NCI-H226 (cell line): ENCODE measurements at places on chromosomes 1 and 21.

- DNase-seq = no peak
Observed at GRCh38 chr1:29342351-29342750, 106.0 kb downstream of the PTPRU start.

DNA sequence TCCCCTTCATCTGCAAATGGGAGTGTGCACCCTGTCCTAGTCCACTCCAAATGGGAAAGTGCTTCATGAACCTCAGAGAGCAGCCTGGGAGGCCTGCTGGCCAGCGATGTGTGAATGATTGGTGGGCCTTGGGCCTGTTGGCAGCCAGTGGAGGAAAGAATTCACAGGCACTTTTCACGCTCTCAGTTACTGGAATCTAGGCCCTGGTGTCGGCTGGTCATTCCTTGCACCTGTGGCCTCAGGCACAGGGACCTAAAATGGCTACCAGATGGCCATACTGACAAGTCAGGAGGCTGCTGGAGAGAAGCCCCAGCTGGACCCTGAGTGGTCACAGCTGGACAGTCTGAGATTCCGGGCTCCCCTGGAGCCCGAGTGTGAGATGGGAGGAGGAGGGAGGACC is 18.4 kb upstream of the EDN2 start:
- no peak for DNase-seq

GRCh38 chr1:221630236-221630635 is 111.7 kb downstream of the DUSP10 start:
- no peak for DNase-seq

- no peak for DNase-seq
Observed at GRCh38 chr1:153978274-153978909, 918 bp upstream of the JTB start.

GRCh38 chr1:152667648-152668047 is 4.5 kb downstream of the LCE2D start:
- no peak for DNase-seq

DNA sequence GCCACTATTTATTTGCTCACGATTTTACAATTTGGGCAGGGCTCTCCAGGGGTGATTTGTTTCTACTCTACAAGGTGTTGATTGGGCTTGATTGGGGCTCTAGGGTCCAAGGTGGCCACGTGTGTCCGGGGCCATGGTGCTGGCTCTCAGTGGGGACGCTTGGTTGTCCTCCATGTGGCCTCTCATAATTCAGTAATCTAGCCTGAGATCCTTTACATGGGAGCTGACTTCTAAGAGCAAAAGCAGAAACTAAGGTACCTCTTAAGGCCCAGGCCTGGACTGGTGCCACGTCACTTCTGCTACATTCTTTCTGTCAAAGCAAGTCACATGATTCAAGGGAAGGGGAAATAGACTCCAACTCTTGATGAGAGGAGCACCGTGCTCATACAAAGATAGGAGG is 8.1 kb upstream of the PSRC1 start:
- DNase-seq = no peak

- DNase-seq = no peak
Observed at GRCh38 chr1:73821520-73821919, 376.5 kb downstream of the LRRIQ3 start.

GRCh38 chr1:116497656-116498055 is 73.2 kb downstream of the CD58 start:
- DNase-seq = no peak

DNA sequence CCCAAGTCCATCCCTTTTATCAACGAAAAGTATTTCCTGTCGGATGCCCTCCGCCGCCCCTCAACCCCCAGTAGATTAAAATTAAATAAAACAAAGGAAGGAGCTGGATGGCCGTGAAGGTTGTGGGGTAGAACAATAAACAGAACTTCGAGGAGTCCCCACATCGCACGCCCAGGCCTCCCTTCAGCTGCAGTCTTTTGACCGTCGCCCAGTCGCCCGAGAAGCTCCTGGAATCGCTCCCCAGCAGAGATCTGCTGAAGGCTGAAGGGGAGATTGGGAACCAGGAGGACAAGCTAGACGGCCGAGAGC is 905 bp downstream of the BARHL2 start:
- no peak for DNase-seq

GRCh38 chr1:193806079-193807048 is 620.0 kb upstream of the B3GALT2 start:
- no peak for DNase-seq

DNA sequence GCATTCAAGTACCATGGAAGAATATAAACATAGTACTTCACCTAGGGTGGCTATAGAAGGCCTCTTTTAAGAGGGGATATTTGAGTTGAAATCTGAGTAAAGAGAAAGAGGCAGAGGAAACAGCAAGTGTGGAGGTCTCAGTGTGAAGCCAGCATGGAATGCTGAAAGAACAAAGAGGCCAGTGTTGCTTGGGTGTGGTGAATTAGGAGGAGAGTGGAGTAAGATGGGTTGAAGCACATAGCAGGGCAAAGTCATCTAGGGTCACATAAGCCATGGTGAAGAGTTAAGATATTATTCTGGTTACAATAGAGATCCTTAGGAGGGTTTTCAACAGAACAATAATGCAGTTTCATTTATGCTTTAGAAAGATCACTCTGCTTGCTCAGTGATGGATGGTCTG is 37.5 kb downstream of the C1orf141 start:
- no peak for DNase-seq

DNA sequence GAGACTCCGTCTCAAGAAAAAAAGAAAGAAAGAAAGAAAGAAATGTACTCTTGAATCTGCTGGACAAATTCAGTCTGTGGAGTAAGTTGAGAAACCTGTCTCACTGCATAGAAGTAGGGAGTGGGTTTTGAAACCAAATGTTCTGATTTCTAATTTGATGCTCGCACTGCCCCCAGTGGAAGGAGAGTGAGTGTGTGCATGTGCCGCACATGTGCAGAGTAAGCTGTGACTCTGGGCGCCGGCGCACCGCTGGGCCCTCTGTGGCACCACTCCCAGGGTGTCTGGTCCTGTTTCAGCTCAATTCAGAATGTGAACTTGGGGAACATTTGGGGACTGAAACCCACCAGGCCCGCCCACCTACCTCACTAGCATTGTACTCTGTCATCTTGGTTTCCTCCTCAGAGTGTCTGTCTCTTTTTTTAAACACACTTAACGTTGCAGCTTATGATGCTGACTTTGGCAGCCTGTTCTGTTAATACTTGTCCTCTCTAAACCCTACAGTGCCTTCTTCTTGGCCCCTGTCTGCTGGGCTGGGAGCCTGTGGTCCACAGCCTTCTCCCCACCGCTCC is 104.6 kb downstream of the CACNA1E start:
- no peak for DNase-seq

DNA sequence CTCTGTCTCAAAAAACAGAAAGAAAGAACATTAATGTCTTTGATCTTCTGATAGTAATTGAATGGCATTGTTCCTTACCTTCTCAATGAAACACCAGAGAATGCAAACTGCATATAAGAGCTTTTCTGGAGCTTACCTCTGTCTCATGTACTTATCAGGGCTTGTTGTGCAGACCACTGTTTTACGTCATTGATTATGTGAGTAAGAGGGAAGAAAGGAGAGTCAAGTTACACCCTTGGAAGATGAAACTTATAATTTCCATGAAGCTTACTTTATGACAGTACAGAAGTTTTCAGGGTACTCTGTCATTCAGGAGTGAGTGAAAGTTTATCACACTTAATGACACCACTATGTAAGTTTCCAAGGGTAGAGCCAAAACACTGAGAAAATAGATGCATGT is 49.0 kb upstream of the MAB21L3 start:
- DNase-seq = no peak

DNA sequence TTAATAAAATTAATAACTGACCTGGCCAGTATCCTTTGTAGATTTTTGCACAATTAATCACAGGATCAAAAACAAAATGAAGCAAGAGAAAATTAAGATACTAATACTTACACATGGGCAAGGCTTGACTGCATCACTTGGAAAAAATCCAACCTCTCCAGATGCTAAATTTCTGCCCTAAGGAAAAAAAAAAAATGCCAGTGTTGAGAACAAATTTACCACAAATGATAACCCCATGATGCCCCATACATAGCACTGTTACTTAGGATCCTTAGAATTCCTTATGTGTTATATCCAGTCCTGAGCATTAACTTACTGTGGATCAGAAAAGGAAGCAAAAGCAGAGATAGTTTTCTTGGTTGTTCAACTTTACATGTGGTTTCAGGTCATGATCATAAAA is 347.5 kb downstream of the VAV3 start:
- DNase-seq = peak; percentile 72

- DNase-seq = no peak
Observed at GRCh38 chr1:163130225-163130856, 61.2 kb downstream of the RGS4 start.

DNA sequence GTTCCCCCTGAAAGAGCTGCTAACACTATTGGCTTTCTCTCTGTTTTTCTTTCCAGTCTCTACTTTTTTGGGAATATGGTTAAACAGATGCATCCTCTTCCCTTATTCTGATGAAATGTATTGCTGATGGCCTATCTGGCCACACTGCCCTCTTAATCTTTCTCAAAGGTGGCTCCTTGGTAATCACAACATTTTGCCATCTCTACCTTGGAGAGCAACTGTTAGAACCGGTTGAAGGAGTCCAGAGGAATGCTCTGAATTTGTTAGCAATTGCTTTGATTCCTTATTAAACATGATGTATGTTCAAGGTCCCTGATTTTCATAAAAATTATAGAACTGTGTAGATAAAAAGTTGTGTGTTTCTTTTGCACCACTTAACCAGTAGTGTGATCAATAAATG is 50.1 kb upstream of the ARID1A start:
- no peak for DNase-seq

- DNase-seq = no peak
Observed at GRCh38 chr1:172180501-172181285, 239.8 kb upstream of the C1orf105 start.

GRCh38 chr1:32878183-32878582 is 7.5 kb upstream of the FNDC5 start:
- DNase-seq = peak; percentile 58

- DNase-seq = no peak
Observed at GRCh38 chr1:6794164-6794563, 8.9 kb downstream of the CAMTA1 start.

GRCh38 chr21:38256599-38257302 is at the start of gene KCNJ15:
Gene KCNJ15 (plus strand): TSS chr21:38256991. CDS start chr21:38299262, 42,271 bp downstream.
- no peak for DNase-seq

- no peak for DNase-seq
Observed at GRCh38 chr1:108063703-108064102, 98.7 kb upstream of the VAV3 start.

DNA sequence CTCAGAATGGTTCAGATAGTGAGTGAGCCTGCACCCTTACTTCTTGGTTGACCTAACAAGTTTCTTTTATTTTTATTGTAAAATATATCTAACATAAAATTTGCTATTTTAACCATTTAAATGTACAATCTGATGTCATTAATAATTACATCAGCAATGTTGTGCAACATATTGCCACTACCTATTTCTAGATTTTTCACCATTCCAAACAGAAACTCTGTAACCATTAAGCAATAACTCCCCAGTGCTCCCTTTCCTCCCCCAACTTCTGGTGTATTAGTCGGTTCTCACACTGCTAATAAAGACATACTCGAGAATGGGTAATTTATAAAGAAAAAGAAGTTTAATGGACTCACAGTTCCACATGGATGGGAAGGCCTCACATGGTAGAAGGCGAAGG is 76.2 kb upstream of the TENT5C start:
- DNase-seq = no peak

- no peak for DNase-seq
Observed at GRCh38 chr21:39000496-39000895, 182.8 kb downstream of the PSMG1 start.

DNA sequence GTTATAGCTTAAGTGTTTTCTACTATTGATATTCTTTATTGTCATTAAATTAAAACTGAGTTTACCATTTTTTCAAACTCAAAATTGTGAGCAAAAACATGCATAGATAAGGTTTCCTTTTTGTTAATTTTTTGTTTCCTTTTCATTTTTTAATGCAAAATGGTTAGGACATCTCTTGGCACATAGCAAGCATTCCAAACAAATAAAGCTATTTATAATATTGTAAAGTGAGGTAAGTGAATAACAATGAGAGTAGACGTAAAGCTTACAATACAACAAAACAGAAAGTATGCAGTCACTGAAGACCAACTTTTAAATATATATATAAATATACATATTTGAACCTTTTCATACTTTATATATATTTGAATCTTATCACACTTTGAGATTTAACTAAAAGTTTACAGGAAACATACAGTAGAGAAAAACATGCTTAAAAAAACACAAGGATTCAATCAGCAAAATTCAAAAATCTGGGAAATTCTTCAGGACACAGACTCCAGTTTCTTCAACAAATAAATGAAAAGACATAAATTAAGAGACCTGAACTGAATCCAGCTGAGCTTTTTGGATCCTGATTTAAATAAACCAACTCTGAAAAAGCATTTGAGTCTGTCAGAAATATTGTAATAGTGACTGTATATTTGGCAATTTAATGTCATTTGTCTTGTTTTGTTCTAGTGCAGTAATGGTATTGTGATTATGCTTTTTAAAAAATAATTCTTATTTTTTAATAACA is 67.5 kb upstream of the SAMSN1 start:
- DNase-seq = no peak

DNA sequence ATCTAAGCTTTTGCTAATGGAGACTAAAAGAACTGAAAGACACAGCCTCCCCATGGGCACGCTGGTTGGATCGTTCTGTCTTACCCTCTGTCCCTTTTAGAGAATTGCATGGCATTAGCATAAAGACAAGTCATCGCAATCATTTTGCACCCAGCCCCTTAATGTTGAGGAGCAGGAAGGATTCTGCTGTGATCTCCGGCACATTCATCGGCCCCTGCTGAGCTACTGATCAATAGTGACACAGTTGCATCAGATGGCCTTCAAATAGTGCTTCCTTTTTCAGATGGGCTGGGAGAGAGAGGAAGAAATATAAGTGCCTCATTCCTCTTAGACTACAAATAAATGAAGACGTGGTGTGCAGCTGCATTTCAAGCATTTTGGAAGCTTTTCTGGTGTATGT is 75.4 kb downstream of the NOS1AP start:
- no peak for DNase-seq

GRCh38 chr1:245245021-245245667 is 90.4 kb downstream of the KIF26B start:
- no peak for DNase-seq

- DNase-seq = no peak
Observed at GRCh38 chr1:53321776-53322602, 5.9 kb downstream of the LRP8 start.

GRCh38 chr1:31952825-31953220 is 14.7 kb upstream of the PTP4A2 start:
- no peak for DNase-seq
